Bronchus fibroblast of lung (primary cell): ENCODE measurements at places on chromosomes 1 and 21. TPM values are rescaled to one million over a fixed set of nuclear protein-coding genes. Genes with fewer than 3 reads are reported as not detected.

The CYP4B1 gene
- total RNA-seq, result not detected in 2 replicates

The MYCL gene
- 0.15 and 0.50 TPM in 2 replicates for total RNA-seq

The TMEM79 gene
- total RNA-seq, result 1.8 and 2.5 TPM in 2 replicates

The PEAR1 gene
- 21.1 and 24.0 TPM in 2 replicates for total RNA-seq

The F11R gene
- total RNA-seq, result 0.74 and 1.2 TPM in 2 replicates

The LCE3D gene
- not detected in 2 replicates for total RNA-seq

The SPRR2B gene
- total RNA-seq, result not detected in 2 replicates

The SYT14 gene
- total RNA-seq, result under 0.01 TPM in 2 replicates

The NBPF15 gene
- 19.0 and 21.9 TPM in 2 replicates for total RNA-seq

The NEK2 gene
- total RNA-seq, result 34.2 and 39.2 TPM in 2 replicates

The NMNAT1 gene
- 8.0 and 8.1 TPM in 2 replicates for total RNA-seq

The IL19 gene
- total RNA-seq, result not detected in 2 replicates

The SERPINC1 gene
- 0.15 TPM in 1 of 2 replicates, not detected in the other for total RNA-seq

The RGL1 gene
- 6.2 and 7.0 TPM in 2 replicates for total RNA-seq

The SAMD11 gene
- 1.8 and 2.5 TPM in 2 replicates for total RNA-seq

The CZIB gene
- 79.4 and 79.5 TPM in 2 replicates for total RNA-seq

The ORC1 gene
- 13.1 and 14.5 TPM in 2 replicates for total RNA-seq

The TXNIP gene
- 132 and 141 TPM in 2 replicates for total RNA-seq

The PRELP gene
- under 0.01 TPM in 2 replicates for total RNA-seq

The ANKRD45 gene
- 0.30 and 0.50 TPM in 2 replicates for total RNA-seq

The IGSF9 gene
- under 0.01 and 0.17 TPM in 2 replicates for total RNA-seq

The ZCCHC17 gene
- 42.4 and 43.7 TPM in 2 replicates for total RNA-seq

The EFNA1 gene
- 0.50 and 0.89 TPM in 2 replicates for total RNA-seq

The MAN1A2 gene
- total RNA-seq, result 10.7 and 15.1 TPM in 2 replicates

The KCNJ9 gene
- total RNA-seq, result not detected in 2 replicates

The TMEM39B gene
- 4.9 and 7.7 TPM in 2 replicates for total RNA-seq

The TMEM81 gene
- total RNA-seq, result 0.67 and 1.0 TPM in 2 replicates

The FCGR1A gene
- total RNA-seq, result not detected in 2 replicates

The HS2ST1 gene
- total RNA-seq, result 7.0 and 7.9 TPM in 2 replicates

The PLA2G2F gene
- not detected in 2 replicates for total RNA-seq

The RAP1GAP gene
- not detected in 2 replicates for total RNA-seq

The MAP3K21 gene
- total RNA-seq, result 0.67 and 0.89 TPM in 2 replicates

The RO60 gene
- total RNA-seq, result 48.9 and 50.9 TPM in 2 replicates

The CYYR1 gene
- total RNA-seq, result 3.2 and 3.9 TPM in 2 replicates

The KIFAP3 gene
- total RNA-seq, result 13.2 and 15.3 TPM in 2 replicates

The UTS2 gene
- 0.17 TPM in 1 of 2 replicates, not detected in the other for total RNA-seq

The FMO5 gene
- 0.59 and 1.0 TPM in 2 replicates for total RNA-seq

The OR6F1 gene
- total RNA-seq, result not detected in 2 replicates

The CDC14A gene
- total RNA-seq, result 1.8 and 2.7 TPM in 2 replicates

The KRTAP10-9 gene
- total RNA-seq, result not detected in 2 replicates

The CD84 gene
- not detected in 2 replicates for total RNA-seq

The PDE9A gene
- total RNA-seq, result 0.15 and 0.84 TPM in 2 replicates

The HES3 gene
- total RNA-seq, result not detected in 2 replicates

The CD5L gene
- total RNA-seq, result not detected in 2 replicates

The KCNE2 gene
- total RNA-seq, result not detected in 2 replicates

The LPAR3 gene
- total RNA-seq, result 2.8 and 3.0 TPM in 2 replicates
